NCI-H524 (cell line): ENCODE measurements at places on chromosomes 1 and 21.

GRCh38 chr1:72438270-72438669, 155.9 kb upstream of the NEGR1 start:
- DNase-seq, result no peak

- no peak for DNase-seq
These were observed 143.6 kb downstream of the SPATA46 start for GRCh38 chr1:162233066-162233465.

DNA sequence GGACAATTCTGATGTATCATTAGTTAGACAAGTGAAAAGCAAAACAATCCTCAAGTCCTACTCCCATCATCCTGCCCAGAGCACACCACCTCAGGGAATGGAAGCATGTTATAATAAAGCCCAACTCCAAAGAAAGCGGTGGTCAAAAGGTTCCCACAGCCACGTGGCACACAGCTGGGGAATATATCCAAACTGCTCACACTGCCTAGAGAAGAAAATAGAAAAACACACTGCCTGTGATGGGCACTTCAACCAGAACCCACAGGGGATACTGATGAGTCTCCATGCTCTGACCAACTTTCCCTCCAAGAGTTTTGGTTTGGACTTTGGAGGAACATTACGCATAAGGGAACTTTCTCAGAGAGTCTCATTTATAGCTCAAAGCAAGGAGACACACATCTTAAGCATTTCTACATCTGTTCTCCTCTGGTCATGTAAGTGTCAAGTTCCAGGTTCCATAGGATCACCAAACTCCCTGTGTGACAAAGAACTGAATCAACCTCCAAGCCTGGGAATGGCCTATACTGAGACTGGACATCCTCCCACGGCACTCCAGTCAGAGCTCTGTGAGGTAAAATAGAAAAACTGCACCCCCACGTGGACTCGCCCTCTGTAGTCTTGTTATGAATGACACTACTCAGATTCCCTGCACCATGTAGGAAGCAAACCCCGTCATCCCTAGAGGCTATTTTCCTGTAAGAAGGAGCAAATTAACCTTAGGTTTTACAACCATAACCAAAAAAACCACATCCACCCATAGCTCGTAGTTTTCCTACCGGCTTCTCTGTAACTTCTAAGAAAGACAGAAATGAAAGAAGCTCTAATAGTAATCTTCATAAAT, 12.2 kb downstream of the DSTYK start:
- DNase-seq, result no peak

DNA sequence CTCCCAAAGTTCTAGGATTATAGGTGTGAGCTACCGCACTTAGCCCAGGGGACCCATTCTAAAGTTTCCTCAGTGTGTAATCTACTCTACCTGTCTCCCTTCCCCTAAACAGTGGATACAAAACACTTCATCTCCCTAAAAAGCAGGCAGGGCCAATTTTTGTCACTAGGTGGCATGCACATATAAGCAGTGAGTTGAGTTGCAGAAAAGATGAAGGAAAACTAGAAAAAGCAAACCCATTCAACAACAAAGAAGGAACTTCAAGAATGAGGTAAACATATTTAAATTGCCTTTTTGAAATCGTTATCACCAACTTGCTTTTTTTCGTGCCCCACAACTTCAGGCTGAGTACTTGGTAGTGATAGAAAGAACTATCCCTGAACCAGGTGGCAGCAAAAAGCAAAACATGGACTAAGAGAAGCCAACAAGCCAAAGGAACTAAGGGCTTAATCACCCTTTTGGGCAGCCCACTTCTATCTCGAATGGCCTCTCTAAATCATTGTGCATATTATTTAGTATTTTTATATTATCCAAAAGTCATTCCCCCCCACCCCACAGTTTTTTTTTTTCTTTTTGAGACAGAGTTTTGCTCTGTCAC, 19.7 kb upstream of the ALDH9A1 start:
- peak; percentile 7 for DNase-seq

- no peak for DNase-seq
These were observed 49.1 kb downstream of the LRRC71 start for GRCh38 chr1:156969496-156969895.

GRCh38 chr1:47703981-47704596, 266.2 kb downstream of the FOXD2 start:
- DNase-seq, result no peak

DNA sequence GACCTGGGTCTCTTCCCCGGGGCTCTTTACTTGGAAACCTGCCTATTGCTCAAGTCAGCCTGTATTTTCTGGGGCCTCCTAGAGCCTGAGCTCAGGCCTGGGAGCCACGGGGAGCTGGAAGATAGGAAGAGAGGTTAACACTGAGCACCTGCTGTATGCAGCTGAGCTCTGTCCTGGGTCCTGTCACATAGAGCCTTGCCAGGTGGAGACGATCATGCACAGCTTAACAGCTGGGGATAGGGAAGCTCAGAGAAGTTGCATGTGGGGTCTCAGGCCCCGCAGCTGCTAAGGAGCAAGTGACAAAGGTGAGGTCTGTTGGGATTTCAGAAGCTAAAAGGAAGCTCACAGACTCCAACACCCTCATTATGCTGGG, 127.4 kb upstream of the TMEM51 start:
- DNase-seq, result no peak

DNA sequence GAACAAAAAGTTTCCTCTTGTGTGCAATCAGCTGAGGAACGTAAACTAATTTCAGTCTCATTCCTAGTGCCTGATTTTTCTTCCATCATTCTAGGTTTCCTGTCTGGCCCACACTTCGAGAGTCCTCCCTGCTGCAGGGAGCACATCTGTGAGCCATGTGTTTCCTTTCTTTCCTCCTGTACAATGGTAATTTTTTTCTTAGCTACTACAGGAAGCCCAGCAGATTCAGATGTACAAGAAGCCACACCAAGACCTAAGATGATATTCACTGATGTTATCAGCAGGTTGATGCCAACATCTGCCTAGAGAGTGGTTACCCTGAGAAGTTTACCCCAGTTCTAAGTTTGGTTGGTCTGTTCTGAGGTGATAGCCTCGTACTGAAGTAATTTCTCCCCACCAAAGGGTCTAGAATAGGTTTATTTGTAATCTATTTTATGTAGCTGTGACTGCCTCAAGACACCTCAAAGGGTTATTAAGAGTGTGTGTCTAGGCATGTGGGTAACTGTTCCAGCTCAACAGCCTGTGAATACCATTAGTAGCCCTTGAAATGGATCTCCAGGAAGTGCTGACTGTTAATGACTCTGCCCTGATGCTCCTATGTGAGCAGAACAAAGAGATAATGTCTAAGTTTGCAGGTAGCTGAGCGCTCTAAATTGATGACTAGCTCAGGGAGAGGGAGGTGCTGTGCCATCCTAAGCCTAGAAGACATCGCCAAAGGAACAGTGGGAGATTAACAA, 31.7 kb upstream of the CLDN14 start:
- DNase-seq, result no peak

- DNase-seq, result no peak
These were observed 44.2 kb downstream of the KLHL20 start for GRCh38 chr1:173758980-173759379.

DNA sequence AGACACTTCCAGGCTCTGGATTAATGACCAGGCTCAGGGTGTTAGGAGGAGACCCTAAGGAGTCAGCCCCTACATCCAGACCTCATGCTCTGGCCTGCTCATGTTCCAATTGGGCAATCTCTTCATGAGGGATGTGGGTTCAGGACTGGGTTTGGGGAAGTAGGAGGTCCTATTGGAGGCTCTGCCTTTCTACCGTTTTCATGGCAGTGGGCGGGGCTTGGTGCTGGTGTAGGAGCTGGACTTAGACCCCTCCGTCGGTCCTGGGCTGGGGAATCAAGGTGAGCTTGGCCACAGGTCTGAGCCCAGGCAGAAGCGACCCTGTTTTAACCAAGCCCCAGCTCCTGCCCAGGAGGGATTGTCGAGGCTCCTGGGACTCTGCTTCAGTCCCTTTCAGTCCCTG, 123.4 kb downstream of the PRDM16 start:
- DNase-seq, result no peak

- DNase-seq, result no peak
These were observed 131.3 kb downstream of the EDEM3 start for GRCh38 chr1:184623404-184623803.

- DNase-seq, result peak; percentile 5
These were observed 213.0 kb downstream of the LMX1A start for GRCh38 chr1:165143437-165144065.

GRCh38 chr1:153805042-153805745, 30.0 kb downstream of the SLC27A3 start:
- DNase-seq, result no peak

DNA sequence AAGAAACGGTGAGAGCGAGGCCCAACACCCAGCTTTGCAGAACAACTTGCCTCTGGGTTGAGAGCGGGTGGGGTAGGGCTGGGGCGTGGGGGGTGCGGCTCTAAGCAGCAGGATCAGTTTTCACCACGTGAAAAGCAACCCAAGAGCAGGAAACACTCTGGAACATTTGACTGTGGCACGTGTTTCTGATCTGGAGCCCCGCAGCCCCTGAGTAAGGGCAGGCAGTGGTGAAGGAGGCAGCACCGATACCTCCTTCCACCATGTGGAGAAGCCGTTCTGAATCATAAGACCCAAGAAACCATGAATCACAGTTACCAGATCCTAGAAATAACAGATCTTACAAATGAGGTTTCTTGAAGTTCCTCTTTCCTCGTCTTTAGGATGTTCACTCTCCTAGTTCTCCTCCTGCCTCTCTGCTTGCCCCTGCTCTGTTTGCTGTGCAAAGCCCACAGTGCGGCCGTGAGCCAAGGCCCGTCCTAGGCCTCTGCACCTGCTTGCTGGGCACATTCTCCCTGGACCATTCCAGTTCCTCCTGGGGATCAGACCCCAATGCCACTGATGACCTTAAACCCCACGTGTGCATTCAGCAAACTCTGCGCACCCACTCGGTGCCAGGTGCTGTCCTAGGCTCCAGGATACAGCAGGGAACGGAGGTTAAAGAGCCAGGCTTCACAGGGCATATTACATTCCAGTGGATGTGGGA, 31.9 kb downstream of the SLC1A7 start:
- DNase-seq, result no peak

GRCh38 chr1:38047603-38048141, 1.1 kb upstream of the POU3F1 start:
- no peak for DNase-seq

DNA sequence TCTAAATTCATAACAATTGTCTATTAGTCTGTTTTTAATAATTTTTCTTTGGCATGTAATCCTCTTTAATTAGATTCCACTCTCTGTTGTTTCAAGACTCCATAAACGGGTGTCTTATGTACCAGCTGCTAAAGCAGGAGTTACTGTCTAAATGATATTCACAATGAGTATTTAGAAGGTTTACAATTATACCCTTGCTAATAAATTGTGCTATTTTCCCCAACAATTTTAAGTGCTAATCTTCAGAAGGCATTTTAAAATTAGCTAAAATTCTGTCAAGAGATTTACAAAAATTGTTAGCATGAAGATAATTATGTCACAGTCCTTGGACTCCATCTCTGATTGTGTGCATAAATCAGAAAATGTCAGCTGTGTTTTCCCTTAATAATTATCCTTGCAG, 83.7 kb downstream of the DPYD start:
- DNase-seq, result no peak

DNA sequence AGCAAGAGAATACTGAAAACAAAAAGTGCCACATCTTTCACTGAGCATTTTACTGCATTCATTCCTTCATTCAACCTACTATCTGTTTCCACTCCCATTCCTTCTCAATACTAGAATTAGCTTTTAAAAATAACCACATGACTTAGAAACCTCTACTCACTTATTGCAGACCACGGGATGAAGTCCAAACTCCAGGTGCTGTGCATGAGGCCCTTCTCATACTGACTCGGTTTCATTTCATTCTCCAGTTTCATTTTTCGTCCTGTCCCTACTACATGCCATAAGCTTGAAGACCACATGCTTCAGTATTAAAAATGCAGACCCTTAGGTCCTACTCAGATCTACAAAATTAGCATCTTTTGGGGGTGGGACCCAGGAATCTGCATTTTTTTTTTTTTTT, 2.3 kb upstream of the BACH1 start:
- no peak for DNase-seq

GRCh38 chr1:37667023-37667671, 25.2 kb upstream of the CDCA8 start:
- no peak for DNase-seq

DNA sequence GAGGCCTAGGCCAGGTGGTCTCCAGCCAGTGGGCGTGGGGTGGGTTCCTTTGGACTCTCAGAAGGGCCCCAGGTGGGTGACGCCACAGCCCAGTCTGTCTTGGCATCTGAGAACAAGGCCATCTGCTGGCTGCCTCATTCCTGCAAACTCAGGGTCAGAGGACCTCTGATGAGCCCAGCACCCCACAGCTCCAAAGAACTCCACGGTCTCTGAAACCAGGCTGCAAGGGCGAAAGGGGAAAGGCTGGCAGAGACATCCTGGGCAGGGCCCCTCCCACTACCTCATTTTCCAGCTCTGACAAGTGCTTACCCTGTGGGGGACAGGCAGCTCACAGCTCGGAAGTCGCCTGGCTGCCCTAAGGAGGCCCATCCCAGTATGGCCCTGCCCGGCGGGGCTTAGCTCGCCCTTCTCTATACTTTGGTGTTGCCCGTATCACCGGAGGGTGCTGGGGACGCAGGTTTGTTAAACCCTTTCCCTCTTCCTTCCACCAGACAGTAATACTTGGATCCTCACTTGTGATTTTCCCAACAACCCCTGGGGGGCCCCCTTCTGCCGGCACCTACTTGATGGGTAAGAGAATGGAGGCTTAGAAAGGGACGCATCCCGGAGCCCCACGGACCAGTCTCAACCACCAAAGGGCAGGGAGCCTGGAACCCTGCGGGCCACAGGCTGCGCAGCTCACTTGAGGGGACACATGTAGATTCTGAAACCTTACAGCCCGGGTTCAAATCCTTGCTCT, 10.9 kb upstream of the EDN2 start:
- peak; percentile 82 for DNase-seq

DNA sequence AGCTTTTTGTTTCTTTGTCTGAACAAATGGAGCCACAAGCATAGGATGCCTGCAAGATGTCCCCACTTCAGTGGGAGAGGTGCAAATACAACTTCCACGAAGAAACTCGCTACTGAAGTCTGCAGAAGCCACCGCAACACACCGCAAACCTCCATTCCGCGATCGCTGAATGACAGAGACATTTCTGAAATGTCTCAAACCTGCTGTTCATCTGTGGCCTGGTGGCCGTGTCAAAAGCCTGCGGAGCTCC, 1.0 kb downstream of the TP53BP2 start:
- peak; percentile 56 for DNase-seq
